Cerebellar nuclear complex (tissue), 1 donor: ENCODE measurements at places on chromosomes 1 and 21.

DNA sequence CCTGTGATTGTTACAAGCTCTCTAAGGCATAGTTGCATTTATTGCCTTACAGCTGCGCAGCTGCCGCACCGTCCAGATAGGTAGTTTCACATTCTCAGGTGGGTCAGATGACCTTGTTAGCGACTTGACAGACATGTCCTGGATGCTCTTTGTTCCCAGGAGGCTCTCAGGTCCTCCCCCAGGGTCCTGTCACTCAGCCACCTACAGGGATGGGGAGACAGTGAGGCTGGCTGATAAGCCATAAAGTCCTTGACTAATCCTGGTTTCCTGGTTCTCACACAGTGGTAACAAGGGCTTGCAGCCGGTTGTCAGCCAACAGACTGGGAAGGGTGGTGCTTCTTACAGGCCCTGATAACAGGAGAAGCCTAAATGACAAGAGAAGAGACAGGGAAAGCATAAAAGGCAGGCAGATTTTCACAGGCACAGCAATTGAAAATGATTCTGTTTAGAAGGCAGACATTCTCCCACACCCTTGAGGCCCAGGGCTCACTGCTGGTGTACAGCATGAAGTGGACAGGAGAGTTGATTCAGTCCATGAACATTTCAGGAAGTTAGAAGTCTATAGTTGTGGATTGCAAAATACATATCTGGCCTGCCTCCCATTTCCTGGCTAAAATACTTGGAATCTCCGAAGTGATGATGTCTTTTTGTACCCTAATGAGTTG is 2.9 kb downstream of the ARF1 start:
- no peak for DNase-seq

GRCh38 chr1:179137617-179138255 is 55.9 kb downstream of the TOR3A start:
- no peak for DNase-seq

GRCh38 chr1:47725992-47726855 is 271.0 kb downstream of the TRABD2B start:
- no peak for DNase-seq

DNA sequence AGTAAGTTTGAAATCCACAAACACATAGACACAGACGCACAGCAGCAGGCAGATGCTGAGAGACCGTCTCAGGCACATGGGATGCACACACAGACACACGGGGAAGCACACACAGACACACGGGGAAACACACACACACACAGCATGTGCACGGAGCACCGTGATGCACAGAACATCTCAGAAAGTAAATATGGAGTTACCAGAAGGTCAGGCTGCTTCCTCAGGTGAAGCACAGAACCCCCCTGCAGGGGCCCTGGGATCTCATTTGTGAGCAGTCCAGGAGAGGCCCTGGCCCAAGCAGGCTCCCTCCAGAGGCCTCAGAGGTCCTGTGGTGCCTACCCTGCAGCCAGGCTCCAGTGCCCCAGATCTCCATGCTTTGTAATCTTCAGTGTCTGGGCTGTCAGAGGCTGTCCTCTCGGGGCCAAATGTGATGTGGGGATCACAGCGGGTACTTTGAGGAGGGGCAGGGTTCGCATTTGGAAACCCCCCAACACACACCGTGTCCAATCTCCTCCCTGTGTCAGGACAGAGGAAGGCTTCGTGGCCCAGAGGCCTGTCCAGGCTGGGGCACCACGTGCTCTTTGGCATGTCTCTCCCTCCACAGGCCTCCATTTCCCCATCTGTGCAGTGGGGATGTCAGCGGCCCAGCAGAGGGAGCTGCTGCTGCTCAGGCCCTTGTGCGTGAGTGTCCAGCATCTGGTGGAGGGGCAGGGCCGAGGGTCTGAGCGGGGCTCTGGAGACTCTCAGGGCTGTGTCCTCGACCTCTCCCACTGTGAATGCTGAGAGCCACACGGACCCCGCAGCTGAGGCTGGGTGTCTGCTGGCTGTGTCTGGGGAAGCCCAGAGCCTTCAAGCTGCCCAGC is 23.0 kb upstream of the PRSS38 start:
- DNase-seq, result no peak

DNA sequence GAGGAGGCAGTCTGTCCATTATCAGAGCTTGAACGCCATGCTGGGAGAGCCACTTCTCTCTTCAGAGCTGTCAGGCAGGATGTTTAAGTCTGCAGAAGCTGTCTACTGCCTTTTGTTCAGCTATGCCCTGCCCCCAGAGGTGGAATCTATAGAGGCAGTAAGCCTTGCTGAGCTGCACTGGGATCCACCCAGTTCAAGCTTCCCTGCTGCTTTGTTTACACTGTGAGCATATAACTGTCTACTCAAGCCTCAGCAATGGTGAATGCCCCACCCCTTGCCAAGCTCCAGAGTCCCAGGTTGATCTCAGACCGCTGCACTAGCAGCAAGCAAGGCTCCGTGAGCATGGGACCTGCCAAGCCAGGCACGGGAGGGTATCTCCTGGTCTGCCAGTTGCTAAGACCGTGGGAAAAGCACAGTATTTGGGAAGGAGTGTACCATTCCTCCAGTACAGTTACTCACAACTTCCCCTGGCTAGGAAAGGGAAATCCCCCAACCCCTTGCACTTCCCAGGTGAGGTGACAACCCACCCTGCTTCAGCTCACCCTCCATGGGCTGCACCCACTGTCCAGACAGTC is 32.5 kb downstream of the RGS13 start:
- DNase-seq, result no peak

DNA sequence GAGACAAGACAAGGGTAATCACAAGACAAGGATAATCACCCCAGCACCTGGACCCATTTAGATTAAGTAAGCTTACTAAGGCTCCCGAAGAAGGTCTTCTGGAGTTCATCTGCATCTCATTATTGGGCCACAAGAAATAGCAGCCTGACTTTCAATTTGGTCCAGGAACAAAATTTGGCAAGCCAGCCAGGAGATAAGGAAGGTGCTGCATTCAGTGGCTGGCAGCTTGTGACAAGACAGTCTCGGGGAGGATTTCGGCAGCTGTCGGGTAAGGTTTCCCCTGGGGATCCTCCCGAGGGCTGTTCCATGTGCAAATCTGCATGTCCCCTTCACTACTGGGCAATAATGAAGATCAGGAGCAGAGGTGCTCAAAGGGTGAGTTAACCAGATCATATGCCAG is 195.2 kb downstream of the FCRL5 start:
- no peak for DNase-seq

- no peak for DNase-seq
These were observed 10.1 kb downstream of the VAV3 start for GRCh38 chr1:107954719-107955415.

DNA sequence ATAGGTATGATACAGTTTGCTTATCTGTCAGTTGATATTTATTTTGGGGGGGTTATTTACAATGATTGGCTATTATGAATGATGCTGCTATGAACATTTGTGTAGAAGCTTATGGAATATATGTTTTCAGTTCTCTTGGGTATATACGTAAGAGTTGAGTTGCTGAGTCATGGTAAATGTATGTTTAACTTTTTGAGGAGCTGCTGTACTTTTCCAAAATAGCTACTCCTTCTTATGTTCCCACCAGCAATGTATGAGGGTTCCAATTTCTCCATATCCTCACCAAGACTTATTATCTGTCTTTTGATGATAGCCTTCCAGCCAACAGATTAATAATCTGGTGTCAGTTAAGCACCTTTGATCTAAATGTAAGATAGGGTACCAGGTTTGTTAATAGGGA is 11.9 kb downstream of the SOAT1 start:
- no peak for DNase-seq

DNA sequence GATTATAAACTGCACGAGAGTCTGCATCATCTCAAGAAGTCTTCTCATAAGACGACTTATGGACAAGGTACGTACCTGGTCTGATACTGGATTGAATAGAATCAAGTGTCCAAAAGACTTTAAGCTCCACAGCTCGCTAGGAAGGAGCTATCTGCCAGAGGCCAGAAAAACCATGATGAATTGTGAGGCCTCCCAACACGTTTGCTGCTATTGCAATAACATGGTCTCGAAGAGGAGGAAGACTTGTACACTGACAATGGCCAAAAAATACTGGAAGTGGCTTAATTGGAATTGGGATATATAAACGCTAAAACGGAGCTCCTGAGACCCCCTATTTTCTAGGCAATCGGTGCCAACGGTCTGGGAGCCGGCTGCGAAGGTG is 534 bp downstream of the DNAJC28 start:
- DNase-seq, result no peak

DNA sequence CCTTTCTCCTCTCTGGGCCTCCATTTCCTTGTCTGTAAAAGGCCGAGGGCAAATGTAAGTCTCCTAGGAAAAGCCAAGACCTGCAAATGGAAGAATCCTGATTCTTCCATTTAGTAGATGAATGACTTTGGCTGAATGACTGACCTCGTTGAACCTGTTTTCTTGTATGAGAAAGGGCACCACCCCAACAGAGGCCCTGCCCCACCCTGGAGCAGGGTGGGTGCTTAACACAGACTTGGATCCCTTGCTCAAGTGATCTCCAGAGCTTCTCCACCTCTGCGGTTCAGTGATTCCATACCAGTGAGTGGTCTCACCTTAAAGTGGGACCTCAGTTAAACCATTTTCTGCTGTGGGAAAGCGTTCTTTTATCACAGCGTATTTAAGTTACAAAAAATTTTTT is 39.0 kb upstream of the GUCA2B start:
- DNase-seq, result no peak

- no peak for DNase-seq
These were observed 71.0 kb downstream of the EBNA1BP2 start for GRCh38 chr1:43101061-43101460.

DNA sequence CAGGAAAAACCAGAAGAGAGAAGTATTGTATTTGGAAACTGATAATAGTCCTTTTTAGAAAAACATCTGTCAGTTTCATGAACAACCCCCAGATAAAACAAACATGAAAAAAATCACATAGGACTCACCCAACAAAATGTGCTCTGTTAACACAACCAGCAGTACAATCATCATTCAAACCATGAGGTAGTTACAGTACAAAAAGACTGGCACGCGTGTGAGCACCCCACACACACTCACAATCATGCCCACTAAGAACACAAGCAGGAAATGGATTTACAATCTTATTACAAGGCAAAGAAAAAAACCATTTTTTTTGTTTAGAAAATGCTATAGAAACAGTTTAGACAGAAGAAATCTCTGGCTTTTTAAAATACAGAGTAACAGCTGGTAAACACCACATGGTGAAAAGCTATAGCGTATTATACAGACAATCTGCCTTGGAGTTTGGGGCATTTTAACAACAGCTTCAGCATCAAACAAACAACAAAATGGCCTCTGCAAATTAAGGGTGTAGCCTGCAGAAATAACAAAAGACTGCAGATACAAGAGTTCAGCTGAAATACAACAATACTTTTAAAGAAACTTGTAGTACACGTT is 180.0 kb downstream of the CDC7 start:
- no peak for DNase-seq

DNA sequence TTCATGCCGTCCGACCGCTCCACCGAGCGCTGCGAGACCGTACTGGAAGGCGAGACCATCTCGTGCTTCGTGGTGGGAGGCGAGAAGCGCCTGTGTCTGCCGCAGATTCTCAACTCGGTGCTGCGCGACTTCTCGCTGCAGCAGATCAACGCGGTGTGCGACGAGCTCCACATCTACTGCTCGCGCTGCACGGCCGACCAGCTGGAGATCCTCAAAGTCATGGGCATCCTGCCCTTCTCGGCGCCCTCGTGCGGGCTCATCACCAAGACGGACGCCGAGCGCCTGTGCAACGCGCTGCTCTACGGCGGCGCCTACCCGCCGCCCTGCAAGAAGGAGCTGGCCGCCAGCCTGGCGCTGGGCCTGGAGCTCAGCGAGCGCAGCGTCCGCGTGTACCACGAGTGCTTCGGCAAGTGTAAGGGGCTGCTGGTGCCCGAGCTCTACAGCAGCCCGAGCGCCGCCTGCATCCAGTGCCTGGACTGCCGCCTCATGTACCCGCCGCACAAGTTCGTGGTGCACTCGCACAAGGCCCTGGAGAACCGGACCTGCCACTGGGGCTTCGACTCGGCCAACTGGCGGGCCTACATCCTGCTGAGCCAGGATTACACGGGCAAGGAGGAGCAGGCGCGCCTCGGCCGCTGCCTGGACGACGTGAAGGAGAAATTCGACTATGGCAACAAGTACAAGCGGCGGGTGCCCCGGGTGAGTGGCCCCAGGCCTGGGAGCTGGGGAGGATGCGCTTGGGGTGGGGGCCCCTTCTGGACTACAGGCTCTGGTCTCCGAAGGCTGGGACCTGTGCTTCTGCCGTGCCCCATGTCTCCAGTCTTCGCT is 1.1 kb downstream of the SKI start:
- DNase-seq, result no peak

GRCh38 chr1:89545264-89546038 is 20.8 kb downstream of the LRRC8B start:
- no peak for DNase-seq

- DNase-seq, result no peak
These were observed 38.8 kb upstream of the RASAL2 start for GRCh38 chr1:178055093-178055492.

DNA sequence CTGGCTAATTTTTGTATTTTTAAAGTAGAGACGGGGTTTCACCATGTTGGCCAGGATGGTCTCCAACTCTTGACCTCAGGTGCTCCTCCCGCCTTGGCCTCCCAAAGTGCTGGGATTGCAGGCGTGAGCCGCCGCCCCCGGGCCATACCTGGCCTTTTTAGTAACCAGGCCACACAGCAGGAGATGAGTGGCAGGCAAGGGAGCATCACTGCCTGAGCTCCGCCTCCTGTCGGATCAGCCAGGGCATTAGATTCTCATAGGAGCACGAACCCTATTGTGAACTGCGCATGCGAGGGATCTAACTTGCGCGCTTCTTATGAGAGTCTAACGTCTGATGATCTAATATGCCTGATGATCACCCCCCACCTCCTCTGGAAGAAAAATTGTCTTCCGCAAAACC is 308.7 kb upstream of the PRMT6 start:
- no peak for DNase-seq

DNA sequence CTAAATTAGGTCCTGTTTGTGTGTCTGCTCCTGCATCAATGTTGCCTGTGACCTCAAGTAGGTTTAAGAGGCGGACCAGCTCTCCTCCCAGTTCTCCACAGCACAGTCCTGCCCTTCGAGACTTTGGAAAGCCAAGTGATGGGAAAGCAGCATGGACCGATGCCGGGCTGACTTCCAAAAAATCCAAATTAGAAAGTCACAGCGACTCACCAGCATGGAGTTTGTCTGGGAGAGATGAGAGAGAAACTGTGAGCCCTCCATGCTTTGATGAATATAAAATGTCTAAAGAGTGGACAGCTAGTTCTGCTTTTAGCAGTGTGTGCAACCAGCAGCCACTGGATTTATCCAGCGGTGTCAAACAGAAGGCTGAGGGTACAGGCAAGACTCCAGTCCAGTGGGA is 79.9 kb downstream of the PRDM2 start:
- DNase-seq, result no peak

- no peak for DNase-seq
These were observed 231.7 kb upstream of the SGIP1 start for GRCh38 chr1:66302184-66302742.

DNA sequence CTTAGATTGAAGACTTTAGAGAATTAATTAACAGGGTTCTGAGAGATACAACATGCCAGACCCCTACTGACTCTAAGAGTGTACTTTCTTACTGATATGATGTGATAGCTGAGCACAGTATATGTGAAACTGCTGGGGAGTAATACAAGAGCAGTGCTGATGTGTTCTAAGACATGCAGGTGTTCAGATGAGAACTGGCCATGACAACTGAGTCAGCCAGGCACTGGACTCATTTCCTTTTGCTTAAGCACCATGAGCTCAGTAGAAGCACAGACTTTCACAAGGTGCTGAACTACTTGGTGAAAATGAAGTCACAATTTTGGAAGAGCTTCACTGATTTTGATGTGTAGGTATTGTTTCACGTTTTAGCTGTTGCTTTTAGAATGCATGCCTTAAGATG is 15.9 kb upstream of the POGZ start:
- DNase-seq, result no peak

- no peak for DNase-seq
These were observed 8.7 kb downstream of the PARK7 start for GRCh38 chr1:7970246-7970645.
